Caki2 (cell line): ENCODE measurements at places on chromosomes 7 and 10.

DNA sequence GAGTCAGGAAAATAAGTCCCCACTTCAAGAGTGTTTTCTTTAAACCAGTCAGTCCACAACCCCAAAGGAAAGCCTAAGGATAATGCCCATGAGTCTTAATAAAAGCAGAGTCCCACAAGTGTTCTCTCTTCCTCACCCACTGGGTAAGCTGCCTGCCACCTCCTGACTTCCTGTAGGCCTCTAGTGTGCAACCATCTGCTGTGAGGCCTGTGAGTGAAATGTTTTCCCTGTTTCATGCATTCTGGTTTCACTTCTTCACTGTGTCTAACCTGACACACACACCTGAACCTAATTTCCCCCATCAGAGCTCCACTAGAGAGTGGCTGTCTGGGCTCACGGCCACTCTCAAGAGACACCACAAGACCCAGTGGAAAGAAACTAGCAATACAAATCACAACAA lies 38.9 kb upstream of the GDF10 start:
- no peak for DNase-seq

DNA sequence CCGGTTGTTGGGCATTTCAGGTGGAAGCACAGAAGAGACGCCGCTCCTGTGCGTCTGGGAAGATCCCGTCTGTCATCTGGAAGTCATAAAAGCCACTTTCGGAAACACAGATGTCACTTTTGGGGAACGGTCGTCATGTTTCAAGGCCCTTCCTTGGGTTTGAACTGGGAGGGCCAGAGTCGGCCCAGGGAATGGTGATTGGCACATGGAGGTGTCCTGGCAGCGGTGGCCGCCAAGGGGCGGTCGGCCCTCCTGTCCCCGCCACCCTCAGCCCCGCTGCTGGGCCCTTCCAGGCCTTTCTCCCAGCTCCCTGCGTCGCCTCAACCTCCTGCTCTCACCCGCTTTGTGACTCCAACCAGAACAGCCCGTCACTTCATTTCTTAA lies 115.2 kb upstream of the SFMBT2 start:
- DNase-seq: no peak

- DNase-seq: no peak
These were observed 138.9 kb upstream of the PPIF start for GRCh38 chr10:79208251-79208983.

- DNase-seq: no peak
These were observed 26.1 kb downstream of the MAP3K8 start for GRCh38 chr10:30460121-30460520.

DNA sequence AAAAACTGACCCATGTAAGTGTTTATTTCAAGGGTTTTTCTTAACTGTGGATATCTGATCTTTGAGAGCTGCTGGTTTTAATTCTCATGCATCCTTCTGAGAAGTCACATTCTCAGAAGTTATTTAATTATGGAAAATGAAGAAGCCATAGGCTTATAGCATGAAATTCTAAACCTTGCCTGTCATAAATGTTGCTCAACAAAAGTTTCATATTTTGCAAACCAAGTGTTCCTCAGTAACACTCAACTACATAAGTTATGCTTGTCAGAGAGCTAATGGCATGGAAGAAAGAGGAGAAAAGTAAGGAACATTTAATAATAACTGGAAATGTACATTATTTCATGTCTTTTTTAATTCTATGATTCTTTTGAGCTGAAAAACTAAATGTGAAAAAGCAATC lies 78.6 kb upstream of the MPP7 start:
- DNase-seq: no peak

DNA sequence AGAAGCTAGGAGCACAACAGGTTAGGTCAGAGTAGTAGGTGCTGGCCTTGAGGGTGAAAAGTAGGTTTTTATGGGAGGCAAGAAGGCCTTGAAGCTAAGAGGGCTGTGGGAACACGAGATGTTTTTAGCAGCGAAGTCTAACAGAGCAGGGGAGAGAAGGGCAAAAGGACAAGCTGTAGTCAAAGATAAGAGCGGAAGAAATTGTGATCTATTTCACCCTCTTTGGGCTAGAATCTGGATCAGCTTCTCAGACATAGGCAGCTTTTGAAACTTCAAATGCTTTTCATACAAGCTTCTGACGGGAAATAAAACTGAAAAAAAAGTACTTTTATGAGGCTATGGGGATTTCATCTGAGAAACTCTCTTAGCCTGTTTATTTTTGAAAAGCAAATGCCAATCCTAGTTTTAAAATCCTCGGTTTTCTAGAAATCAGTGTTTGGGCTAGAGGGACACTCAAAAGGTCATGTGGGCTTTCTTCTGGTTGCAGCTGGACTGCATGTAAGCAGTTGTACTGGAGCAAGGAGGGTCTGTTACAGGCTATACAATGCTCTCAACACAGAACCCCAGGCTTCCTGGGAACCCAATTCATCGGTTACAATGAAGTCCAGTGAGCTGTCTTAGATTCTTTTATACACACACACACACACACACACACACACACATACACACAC lies 83.6 kb downstream of the RNF216 start:
- no peak for DNase-seq

- peak; percentile 42 for DNase-seq
These were observed 72.6 kb downstream of the AHR start for GRCh38 chr7:17370901-17371585.

GRCh38 chr10:97154162-97154561 lies 31.6 kb downstream of the SLIT1 start:
- DNase-seq: no peak

- DNase-seq: peak; percentile 21
These were observed 237.4 kb downstream of the WDR11 start for GRCh38 chr10:121088524-121088923.

GRCh38 chr7:2821842-2822507 lies 22.1 kb downstream of the GNA12 start:
- DNase-seq: no peak

DNA sequence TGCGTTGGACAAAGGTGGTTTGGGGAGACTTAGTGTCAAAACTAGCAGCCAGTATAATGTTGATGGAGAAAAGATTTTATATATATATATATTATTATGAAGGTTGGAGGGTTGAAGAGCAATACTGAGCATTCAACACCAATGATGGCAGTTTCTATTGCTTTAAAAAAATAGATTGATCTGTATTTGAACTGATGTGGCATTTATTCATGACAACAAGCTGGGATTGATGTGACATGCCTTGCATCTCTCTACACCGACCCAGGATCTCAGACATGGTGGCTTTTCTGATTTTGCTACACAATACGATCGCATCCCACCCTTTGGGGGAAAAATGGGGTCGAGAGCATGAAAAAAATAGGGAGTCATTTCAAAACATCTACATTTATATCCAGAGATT lies 175.4 kb downstream of the POU6F2 start:
- no peak for DNase-seq

GRCh38 chr10:86316274-86316835 lies 50.2 kb downstream of the GRID1 start:
- no peak for DNase-seq

DNA sequence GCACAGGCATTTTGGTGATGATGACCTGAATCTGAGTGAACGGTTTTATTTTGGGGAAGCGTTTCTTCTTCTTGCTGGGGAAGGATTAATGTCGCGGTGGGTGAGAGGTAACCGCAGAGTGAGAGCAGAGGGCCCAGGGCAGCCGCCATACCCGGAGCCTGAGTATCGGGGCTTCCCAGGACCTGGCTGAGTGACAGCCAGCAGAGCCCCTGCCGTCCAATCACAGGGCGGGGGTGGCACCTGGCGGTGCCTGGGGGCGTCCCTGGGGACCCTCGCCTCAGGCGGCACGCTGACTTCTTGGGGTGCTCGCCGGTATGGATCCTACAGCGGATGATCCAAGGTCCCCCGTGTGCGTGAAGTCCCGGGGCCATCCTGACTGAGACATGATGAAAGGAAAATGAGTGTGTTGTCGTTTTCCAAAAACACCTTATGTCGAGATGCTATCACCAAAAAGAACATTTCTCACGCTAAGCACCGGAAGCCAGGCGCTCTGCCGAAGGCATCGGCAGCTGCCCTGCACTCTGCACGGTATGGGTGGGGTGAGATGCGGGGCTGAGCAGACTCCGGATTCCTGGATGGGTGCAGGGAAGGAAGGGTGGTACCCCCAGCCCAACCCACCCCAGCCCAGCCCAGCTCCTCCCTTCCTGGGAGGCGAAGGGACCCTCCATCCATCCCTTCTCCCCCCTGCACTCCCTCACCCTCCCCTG lies 227.9 kb upstream of the SHH start:
- no peak for DNase-seq
